ENCODE measurements at places on chromosomes 13 and 19.

- no peak overlapping the region for H3K4me3 ChIP-seq
- no peaks in the 10 kb centered on the region for H3K27me3 ChIP-seq
- no peak for DNase-seq
- no peaks in the 10 kb centered on the region for H3K36me3 ChIP-seq
- H3K4me1 ChIP-seq, result no peaks in the 10 kb centered on the region
Measured at GRCh38 chr13:103523858-103524257, 457.6 kb upstream of the SLC10A2 start.

GRCh38 chr13:32448972-32449371, 21.0 kb upstream of the N4BP2L1 start:
- DNase-seq, result no peak
- H3K36me3 ChIP-seq, result no peaks in the 10 kb centered on the region
- H3K4me3 ChIP-seq, result no peak overlapping the region
- H3K27ac ChIP-seq, result no peak overlapping the region
- H3K4me1 ChIP-seq, result peaks cover 18% of the 10 kb centered on the region

DNA sequence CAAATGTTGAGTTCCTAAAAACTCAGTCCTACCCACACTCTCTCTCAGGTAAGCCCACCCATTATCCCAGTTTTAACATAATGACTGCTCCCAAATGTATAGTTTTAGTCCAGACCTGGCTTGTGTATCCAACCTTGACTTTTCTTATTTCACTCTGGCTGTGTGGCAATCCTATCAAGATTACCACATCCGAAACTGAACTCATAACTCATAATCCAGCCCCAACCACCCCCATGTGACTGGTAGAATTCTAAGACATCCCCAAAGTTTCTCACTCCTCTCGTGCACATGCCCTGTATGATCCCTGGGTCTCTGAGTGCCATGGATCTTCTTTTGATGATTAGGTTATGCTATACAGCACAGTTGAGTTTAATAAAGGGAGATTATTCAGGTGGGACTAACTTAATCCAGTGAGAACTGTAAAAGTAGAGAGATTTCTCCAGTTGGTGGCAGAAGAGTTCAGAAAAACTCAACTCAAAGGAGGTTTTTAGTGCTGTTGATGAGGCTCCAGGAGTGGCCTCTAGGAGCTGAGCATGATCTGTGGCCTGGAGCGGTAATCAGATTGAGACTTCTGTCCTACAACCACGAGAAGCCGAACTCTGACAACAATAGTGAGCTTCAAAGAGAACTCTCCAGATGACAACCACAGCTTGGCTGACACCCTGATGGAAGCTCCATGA, 413.4 kb downstream of the ZNF536 start:
- H3K4me1 ChIP-seq, result no peaks in the 10 kb centered on the region
- H3K27me3 ChIP-seq, result peaks cover 18% of the 10 kb centered on the region
- DNase-seq, result no peak
- H3K4me3 ChIP-seq, result no peak overlapping the region

DNA sequence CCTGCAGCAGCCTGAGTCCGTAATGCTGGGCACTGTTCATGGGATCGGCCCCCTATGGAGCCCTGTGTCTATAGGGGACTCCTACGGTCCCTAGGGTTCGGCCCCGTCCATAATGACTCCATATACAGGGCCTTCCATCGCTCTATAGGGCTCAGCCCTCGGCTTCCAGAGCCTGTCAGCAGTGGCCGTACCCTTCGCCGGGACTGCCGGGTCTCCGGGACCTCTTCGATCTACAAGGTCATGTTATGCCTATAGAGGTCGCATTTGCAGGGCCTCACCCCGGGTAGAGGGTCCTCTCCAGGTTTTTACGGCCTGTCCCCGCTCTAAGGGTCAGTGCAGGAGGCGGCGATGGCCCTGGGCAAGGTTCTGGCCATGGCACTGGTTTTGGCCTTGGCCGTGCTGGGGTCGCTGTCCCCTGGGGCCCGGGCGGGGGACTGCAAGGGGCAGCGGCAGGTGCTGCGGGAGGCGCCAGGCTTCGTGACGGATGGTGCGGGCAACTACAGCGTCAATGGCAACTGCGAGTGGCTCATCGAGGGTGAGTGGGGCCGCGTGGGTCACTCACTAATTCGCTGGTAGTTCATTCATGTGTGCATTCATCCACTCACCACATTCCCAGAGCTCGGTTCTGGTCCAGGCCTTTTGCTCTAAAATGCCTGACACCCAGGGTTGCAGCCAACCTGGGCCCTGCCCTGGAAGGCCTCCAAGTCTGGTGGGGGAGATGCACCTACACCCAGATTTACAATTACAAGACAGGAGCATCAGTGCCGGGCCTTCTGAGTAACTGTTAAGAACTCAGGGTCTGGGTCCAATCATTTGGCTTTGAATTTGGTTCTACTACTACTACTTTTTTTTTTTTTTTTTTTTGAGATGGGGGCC, 699 bp downstream of the MEGF8 start:
- peak overlapping the region; percentile 65 for H3K27ac ChIP-seq
- peaks cover 5% of the 10 kb centered on the region for H3K36me3 ChIP-seq
- DNase-seq, result peak; percentile 43
- H3K27me3 ChIP-seq, result peaks cover 16% of the 10 kb centered on the region
- peak overlapping the region; percentile 99 for H3K4me3 ChIP-seq

DNA sequence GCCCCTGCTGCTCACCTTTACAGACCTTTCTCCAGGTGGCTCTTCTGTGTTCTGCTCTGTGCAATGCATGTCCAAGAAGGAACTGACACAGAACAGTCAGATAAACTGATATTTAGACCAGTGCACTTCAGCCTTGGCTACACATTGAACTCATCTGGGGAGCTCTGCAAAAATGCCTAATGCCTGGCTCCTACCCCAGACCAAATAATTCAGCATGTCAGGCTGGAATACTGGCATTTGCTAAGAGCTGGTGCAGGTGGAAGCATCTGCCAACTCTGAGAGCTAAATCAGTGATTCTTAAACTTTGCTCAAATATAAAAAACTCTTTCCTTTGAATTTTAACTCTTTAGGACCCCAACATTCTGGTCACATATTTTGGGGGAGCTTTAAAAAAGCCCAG, 118.2 kb upstream of the TSC22D1 start:
- H3K4me1 ChIP-seq, result no peaks in the 10 kb centered on the region
- H3K27me3 ChIP-seq, result peaks cover 21% of the 10 kb centered on the region
- H3K4me3 ChIP-seq, result no peak overlapping the region
- DNase-seq, result no peak
- H3K27ac ChIP-seq, result no peak overlapping the region
- H3K36me3 ChIP-seq, result no peaks in the 10 kb centered on the region

- peaks cover 22% of the 10 kb centered on the region for H3K27me3 ChIP-seq
- no peaks in the 10 kb centered on the region for H3K36me3 ChIP-seq
- DNase-seq, result no peak
- no peak overlapping the region for H3K4me3 ChIP-seq
- H3K4me1 ChIP-seq, result peaks cover 9% of the 10 kb centered on the region
- no peak overlapping the region for H3K27ac ChIP-seq
Measured at GRCh38 chr13:38947054-38947453, 43.6 kb downstream of the STOML3 start.

- H3K4me3 ChIP-seq, result no peak overlapping the region
- H3K36me3 ChIP-seq, result no peaks in the 10 kb centered on the region
- no peak overlapping the region for H3K27ac ChIP-seq
- no peak for DNase-seq
- H3K4me1 ChIP-seq, result no peaks in the 10 kb centered on the region
Measured at GRCh38 chr19:33470686-33471085, 50.9 kb downstream of the PEPD start.

GRCh38 chr13:44819245-44819644, 170.0 kb downstream of the NUFIP1 start:
- peak; percentile 46 for DNase-seq
- H3K27me3 ChIP-seq, result peaks cover 48% of the 10 kb centered on the region
- H3K27ac ChIP-seq, result peak overlapping the region; percentile 85
- H3K4me1 ChIP-seq, result peaks cover 31% of the 10 kb centered on the region

DNA sequence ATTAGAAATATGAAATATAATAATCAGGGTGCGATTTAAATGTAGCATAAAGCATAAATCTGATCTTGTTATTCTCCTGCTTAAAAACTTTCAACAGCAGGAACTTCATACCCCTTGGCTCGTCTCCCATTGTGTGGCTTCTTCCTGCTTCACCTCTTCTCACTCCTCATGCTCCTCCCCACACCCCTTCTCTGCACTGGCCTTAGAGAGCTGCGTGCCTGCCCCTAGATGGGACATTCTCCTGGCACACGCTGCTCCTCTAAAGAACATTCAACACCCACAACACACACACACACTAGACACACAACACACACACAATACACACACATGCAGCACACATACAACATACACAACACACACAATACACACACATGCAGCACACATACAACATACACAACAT, 104.6 kb upstream of the RAP2A start:
- H3K36me3 ChIP-seq, result peaks cover 3% of the 10 kb centered on the region
- H3K27ac ChIP-seq, result no peak overlapping the region
- no peak overlapping the region for H3K4me3 ChIP-seq
- H3K27me3 ChIP-seq, result no peaks in the 10 kb centered on the region
- no peak for DNase-seq

GRCh38 chr19:38321646-38322196, 2.1 kb downstream of the KCNK6 start:
- peak overlapping the region; percentile 1 for H3K27ac ChIP-seq
- H3K27me3 ChIP-seq, result no peaks in the 10 kb centered on the region
- peaks cover 41% of the 10 kb centered on the region for H3K4me1 ChIP-seq
- DNase-seq, result no peak
- H3K36me3 ChIP-seq, result no peaks in the 10 kb centered on the region

DNA sequence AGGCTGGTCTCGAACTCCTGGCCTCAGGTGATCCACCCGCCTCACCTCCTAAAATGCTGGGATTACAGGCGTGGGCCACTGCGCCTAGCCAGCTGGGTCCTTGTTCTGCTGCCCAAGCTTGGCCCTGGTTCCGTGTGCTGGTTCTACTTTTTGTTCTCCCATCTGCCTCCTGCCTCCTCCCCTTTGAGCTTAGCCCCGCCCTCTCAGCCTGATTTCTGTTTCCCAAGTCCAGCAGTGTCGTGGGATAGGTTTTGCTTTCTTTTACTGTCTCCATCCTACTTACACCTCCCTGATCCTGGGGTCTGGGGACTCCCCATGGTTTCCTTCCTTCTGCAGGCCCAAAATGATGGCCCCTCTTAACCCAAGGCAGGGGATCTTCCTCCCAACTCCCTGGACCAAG, 2.4 kb downstream of the BLOC1S3 start:
- H3K27me3 ChIP-seq, result no peaks in the 10 kb centered on the region
- peak overlapping the region; percentile 13 for H3K4me3 ChIP-seq
- H3K4me1 ChIP-seq, result peaks cover 34% of the 10 kb centered on the region
- peaks cover 2% of the 10 kb centered on the region for H3K36me3 ChIP-seq

DNA sequence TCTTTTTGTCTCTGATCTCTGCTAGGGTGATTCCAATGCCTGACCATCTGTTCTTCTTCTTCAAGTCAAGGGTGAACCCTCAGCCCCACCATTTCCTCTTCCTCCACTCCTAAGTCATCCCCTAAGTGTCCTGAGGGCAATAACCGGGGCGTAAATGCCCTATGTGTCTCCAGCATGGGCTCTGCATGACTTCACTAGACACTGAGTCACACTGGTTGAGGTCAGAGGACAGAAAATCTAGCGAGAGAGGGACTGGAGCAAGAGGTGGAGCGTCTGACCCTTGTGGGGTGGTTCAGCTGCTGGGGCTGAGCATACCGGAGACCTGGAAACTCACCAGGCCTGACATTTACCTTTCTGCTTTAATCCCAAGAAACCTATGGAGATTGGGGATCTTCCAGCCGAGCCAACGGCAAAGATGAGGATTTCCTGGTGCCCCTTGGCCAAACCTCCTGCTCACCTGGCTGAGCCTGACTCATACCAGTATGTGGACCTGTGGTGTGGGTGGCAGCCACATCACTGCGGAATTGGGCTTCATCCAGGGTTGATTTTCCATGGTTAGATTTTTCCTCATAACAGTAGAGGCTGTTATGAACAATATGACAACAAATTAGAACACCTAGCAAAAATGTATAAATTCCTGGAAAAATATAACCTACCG, 26.9 kb downstream of the SCGB2B2 start:
- H3K27ac ChIP-seq, result no peak overlapping the region
- no peaks in the 10 kb centered on the region for H3K4me1 ChIP-seq
- H3K27me3 ChIP-seq, result no peaks in the 10 kb centered on the region
- H3K4me3 ChIP-seq, result no peak overlapping the region

DNA sequence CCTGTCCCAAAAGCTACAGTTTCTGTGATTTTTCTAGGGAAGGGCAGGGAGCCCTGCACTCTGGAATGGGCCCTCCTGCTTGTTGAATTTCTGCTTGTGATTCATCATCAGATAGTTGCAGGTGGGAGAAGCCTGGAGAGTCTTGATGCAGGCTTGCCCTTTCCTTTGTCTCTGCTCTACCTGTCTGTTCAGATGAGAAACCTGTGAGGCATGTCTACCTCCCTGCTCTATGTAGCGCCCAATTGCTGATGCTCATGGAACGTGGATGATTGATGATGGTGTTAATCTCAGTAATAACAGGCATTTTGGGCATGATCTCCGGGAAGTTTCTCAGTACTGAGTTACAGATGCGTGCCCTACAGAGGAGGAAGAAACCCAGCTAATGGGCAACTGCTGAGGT, 10.9 kb upstream of the CBY2 start:
- no peak overlapping the region for H3K4me3 ChIP-seq
- DNase-seq, result no peak
- H3K4me1 ChIP-seq, result peaks cover 17% of the 10 kb centered on the region
- no peaks in the 10 kb centered on the region for H3K36me3 ChIP-seq
- no peaks in the 10 kb centered on the region for H3K27me3 ChIP-seq
- no peak overlapping the region for H3K27ac ChIP-seq

GRCh38 chr19:15374796-15375440, 4.7 kb downstream of the AKAP8 start:
- peaks cover 46% of the 10 kb centered on the region for H3K4me1 ChIP-seq
- H3K4me3 ChIP-seq, result no peak overlapping the region
- peaks cover 10% of the 10 kb centered on the region for H3K36me3 ChIP-seq
- no peak overlapping the region for H3K27ac ChIP-seq
- no peaks in the 10 kb centered on the region for H3K27me3 ChIP-seq

GRCh38 chr19:29255006-29255405, 42.1 kb upstream of the UQCRFS1 start:
- H3K4me1 ChIP-seq, result peaks cover 7% of the 10 kb centered on the region
- no peak for DNase-seq
- no peak overlapping the region for H3K4me3 ChIP-seq
- no peak overlapping the region for H3K27ac ChIP-seq
- H3K27me3 ChIP-seq, result peaks cover 26% of the 10 kb centered on the region
- H3K36me3 ChIP-seq, result no peaks in the 10 kb centered on the region

- H3K36me3 ChIP-seq, result no peaks in the 10 kb centered on the region
- peaks cover 46% of the 10 kb centered on the region for H3K4me1 ChIP-seq
- peak overlapping the region; percentile 97 for H3K4me3 ChIP-seq
- no peak overlapping the region for H3K27ac ChIP-seq
Measured at GRCh38 chr19:17404015-17404414, 1.4 kb downstream of the BST2 start.

Data from activated T-cell treated with anti-CD3 and anti-CD28 coated beads, Interleukin-2, amount 50 U/mL, for 72 hours (primary cell).